ENCODE measurements at places on chromosomes 1 and 21. TPM values are rescaled to one million over a fixed set of nuclear protein-coding genes. Genes with fewer than 3 reads are reported as not detected.

GRCh38 chr1:51422367-51423072 lies 92.2 kb upstream of the TTC39A start:
- H3K4me3 ChIP-seq = no peak overlapping the region
- H3K36me3 ChIP-seq = peaks cover 40% of the 10 kb centered on the region
- peak overlapping the region; percentile 18 for H3K27ac ChIP-seq
- no peak for DNase-seq

DNA sequence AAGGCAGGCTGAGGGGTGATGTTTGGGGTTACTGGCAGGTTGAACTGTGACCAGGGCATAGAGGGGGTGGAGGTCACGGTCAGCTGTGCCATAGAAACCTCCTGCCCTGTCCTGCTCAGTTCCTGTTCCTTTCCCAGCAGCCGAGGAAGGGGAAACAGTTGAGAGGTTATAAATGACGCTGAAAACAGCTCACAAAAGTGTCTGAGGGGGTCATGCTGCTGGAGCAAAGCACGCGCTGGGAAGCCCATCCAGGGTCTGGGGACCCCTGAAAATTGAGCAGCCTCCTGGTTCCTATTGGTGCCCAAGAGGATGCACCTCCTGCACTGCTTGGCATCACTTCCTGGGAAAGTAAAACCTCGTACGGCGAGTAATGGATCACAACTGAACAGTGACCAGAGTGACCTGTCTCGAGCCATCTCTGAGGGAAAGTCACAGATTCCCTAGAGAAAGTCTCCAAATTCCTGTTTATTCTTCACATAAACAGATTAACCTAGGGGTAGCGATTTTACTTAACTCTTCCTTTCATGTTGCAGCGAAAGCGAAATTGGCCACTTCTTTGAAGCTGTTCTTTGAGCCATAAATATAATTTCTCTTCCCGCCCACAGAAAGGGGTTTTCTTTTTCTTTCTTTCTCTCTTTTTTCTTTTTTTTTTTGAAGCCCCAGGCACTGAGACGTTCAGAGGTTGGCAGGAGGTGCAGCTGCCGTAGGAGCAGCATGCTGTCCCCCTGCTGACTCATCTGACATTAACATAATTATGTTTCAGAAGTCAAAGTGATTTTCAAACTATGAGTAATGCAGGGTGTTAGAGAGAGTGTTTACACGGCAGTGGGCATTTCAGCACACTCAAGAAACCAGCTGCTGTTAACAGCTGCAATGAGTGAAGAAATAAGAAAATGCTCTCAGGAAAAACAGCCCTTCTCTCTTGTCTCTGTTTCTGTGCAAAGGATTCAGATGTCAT lies 41.8 kb upstream of the ATF3 start:
- no peaks in the 10 kb centered on the region for H3K36me3 ChIP-seq
- peak overlapping the region; percentile 98 for H3K27ac ChIP-seq
- peaks cover 4% of the 10 kb centered on the region for H3K27me3 ChIP-seq
- peaks cover 39% of the 10 kb centered on the region for H3K4me1 ChIP-seq
- peak overlapping the region; percentile 91 for H3K4me3 ChIP-seq

GRCh38 chr1:19758227-19758830 lies 41.4 kb downstream of the TMCO4 start:
- H3K36me3 ChIP-seq = no peaks in the 10 kb centered on the region
- DNase-seq = no peak
- no peak overlapping the region for H3K4me3 ChIP-seq
- no peaks in the 10 kb centered on the region for H3K4me1 ChIP-seq
- no peaks in the 10 kb centered on the region for H3K27me3 ChIP-seq
- H3K27ac ChIP-seq = no peak overlapping the region

DNA sequence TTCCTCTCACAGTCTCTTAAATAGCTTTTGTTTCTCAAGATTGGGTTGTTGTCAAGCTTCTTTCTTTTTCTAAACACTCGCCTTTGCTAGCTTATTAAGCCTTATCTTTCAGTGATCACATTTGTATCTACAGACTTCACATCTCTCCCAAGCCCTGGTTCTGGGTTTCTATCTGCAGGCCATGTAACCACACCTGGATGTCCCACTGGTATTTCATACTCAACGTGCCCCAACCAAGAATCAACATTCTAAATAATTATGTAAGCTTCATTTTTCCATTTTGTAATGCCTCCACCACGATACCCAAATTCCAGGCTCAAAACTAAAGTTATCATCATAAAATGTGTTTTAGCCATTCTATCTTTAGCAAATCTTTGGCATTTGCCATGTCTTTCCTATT lies 372.2 kb downstream of the USH2A start:
- no peak overlapping the region for H3K27ac ChIP-seq
- no peaks in the 10 kb centered on the region for H3K36me3 ChIP-seq

Gene CA6
- total RNA-seq = 12.3 TPM

Gene ATP5PF
- total RNA-seq = 187 TPM

Gene FUBP1
- 242 TPM for total RNA-seq
